ENCODE measurements at places on chromosomes 2 and 18. TPM values are rescaled to one million over a fixed set of nuclear protein-coding genes. Genes with fewer than 3 reads are reported as not detected.

DNA sequence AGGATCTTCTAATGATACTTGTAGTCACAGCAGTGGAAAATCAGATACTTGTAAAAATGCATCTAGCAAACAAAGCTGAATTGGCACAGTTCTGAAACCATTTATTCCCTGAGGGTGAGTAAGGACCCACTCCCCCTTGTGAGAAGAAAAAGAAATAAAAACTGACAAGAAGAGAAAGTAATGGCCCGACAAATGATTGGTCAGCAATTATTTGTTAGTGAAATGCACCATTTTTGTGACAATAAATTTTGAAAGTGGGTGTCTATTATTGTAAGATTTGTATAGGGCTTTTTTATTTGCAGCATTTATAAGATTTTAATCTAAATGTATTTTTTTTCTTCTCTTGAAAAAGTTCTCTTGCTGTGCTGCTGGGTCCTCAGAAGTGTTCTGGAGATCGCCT lies 600.8 kb downstream of the STK39 start:
- DNase-seq: no peak

The TDRD15 gene
- total RNA-seq: 0.05 TPM

DNA sequence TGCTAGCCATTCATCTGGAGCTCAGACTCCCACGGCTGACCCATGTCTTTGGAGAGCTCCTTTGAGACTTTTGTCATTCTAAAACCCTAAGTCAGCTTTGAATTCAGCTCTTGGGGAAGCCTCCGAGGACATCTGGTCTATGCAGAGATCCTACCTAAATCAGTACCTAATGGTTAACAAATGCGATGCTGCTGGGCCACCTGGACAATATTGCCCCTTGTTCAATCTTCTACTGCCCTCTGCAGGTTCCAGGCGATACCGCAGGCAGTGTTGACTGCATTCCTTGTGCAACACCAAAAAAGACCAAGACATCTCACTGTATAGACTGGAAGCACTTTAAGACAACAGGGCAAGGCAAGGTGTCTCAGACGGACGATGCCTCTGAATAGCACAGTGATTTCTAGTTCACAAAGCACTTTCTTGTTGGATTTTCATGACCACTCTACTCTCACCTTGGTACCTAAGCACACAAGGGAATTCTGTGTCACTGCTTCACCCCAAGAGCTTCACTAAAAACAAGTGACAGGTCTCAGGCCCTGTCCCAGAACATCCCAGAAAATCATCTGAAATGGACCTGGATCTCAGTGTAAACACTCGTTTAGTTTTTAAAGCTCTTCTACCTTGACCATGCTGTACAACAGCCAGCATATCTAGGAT lies 80.9 kb downstream of the XDH start:
- DNase-seq: peak; percentile 84

- DNase-seq: no peak
Measured at GRCh38 chr18:57749604-57749970, 53.5 kb downstream of the ATP8B1 start.

The SEMA4C gene
- 279 TPM for total RNA-seq

DNA sequence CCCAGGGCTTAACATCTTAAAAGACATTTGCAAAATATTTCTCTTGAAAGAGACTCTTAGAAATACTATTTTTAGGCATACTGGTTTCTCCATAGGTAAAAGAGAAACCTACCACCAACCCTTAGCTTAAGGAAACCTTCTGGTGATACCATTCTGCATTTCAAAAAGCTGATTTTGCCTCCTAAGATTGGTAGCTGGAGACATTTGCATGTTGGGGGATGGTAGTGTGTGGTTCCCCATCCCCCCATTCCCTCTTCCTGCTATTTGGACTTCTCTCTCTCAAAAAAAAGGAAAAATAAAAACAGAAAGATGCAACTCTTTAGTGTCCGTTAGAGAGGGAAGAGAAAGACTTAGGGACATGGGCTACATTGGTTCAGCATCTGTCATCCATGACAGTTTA lies 4.2 kb downstream of the LRRTM1 start:
- DNase-seq: no peak

- no peak for DNase-seq
Measured at GRCh38 chr2:121969166-121969565, 213.7 kb downstream of the TSN start.

GRCh38 chr2:85605406-85606115 lies 3.1 kb upstream of the TMEM150A start:
- DNase-seq: no peak

The G6PC2 gene
- total RNA-seq: not detected

DNA sequence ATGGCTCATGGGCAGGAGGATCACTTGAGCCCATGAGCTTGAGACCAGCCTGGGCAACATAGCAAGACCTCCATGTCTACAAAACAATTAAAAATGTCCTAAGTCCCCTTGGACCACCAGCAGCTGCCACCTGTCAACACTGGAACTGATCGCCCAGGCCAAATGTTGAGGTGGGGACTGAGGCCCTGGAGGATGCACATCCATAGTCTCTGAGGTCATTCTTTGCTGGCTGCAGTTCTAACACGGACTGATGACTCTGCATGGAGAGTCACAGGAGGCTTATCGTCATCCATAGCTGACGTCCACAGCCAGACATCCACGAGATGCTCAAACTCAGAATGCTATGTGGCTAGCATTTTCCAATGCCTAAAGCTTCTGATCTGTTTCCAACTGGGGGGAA lies 151.3 kb downstream of the BCL2 start:
- DNase-seq: no peak

The KATNAL2 gene
- 7.9 TPM for total RNA-seq

DNA sequence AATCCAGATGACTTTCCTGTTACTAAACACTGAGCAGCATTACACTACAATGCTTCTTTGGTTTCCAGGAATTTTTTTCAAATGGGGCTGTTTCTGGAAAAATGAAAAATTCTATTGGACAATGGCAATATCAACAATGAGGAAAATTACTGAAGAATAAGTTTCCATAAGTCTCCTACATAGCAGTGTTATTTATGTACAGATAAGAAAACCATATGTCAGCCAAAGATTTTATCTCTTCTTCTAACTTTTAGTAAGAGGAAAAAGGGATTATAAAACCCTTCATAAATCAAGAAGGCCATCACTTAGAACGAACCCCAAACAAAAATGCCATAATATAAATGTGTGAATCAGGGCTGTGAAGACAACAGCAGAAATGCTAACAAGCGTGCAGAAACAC lies 31.6 kb upstream of the NOSTRIN start:
- DNase-seq: no peak

GRCh38 chr2:120854766-120855530 lies 119.3 kb downstream of the GLI2 start:
- no peak for DNase-seq

DNA sequence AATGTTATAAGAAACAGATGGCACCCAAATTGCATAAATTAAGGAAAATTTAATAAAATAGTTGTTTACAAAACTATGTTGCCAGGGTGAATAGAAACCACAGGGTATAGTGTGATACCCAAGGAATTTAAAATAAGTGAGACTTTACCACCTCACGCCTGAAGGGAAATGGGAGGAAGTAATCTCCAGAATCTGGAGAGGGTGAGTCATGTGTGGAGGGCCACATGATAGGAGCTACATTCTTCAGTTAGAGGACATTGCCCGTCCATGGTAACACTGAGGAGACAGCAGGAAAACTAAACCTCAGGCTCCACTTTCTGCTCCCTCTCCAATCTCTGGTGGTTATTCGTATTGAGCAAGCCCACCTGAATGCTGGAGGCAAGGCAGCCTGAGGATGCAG lies 97.2 kb upstream of the NXPH2 start:
- no peak for DNase-seq

DNA sequence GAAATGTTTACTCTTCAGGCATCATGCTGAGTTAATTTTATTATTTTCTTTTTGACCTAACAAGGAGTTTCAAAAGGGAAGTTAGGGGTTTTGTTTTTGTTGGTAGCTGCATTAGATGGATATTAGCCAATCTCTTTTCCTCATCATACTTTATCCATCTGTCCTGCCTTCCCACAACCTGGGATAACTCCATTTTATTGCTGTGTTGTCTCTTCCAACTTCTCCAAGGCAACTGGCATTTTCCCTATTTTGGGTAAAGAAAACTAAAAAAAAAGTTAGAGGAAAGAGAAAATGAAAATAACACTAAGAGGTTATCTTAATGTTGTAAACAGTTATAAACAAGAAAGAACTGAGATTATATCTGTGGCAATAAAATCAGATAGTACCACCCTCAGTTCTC lies 147.0 kb downstream of the PID1 start:
- DNase-seq: no peak

The ZNF892 gene
- total RNA-seq: 11.2 TPM

The HOXD13 gene
- not detected for total RNA-seq

DNA sequence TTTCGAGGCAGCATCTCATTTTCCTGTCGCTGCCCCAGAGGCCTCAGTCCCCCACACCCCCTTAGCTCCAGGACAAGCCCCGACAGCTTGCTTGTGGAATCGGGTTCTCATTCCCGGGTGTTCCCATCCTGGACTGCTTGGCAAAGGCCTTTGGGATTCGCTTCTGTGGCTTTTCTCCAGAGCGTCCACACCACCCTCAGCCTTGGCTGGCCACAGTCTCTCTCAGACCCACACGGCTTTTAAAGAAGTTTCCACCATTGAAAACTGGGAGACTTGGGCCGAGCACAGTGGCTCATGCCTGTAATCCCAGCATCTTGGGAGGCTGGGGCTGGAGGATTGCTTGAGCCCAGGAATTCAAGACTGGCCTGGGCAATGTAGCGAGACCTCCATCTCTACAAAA lies 2.7 kb downstream of the ESPNL start:
- DNase-seq: no peak
